ENCODE measurements at places on chromosomes 7 and 10.

- no peak for DNase-seq
These were observed 39.9 kb upstream of the EGR2 start for GRCh38 chr10:62856021-62856420.

DNA sequence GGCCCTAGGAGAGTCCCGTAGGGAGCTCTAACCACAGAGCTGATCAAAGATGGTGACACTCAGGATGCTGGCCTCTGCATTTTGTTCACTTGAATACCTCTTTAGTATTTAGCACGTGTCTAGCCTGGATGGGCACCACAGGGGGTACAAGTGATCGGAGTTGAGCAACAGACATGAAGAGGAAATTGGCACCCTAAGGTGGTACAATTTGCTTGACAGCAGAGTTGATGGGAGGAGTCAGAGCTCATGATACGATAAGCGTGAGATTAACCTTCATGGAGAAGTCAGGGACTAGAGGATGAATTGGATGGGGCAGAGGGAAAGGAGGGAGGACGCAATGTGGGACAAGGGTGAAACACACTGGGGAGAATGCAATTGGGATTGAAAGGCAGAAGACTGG lies 9.9 kb upstream of the ZNF212 start:
- no peak for DNase-seq

DNA sequence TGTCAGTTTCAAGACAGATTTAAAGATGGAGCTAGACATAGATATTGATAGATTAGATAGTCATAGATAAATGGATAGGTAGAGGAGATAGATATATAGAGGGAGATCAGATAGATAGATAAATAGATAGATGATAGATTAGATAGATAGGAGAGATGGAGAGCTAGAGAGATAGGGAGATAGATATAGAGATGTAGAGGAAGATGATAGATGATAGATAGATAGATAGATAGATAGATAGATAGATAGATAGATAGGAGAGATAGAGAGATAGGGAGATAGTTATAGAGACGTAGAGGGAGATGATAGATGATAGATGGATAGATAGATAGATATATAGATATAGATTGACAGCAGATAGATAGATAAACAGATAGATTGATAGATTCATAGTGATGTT lies 1038.8 kb upstream of the AUTS2 start:
- DNase-seq: no peak

- peak; percentile 49 for DNase-seq
These were observed 205.3 kb upstream of the HDAC9 start for GRCh38 chr7:18290223-18290622.

- DNase-seq: no peak
These were observed 927.3 kb upstream of the ZNF722 start for GRCh38 chr7:63071396-63071795.

GRCh38 chr10:1186683-1186990 lies 130.5 kb downstream of the WDR37 start:
- DNase-seq: no peak

GRCh38 chr7:158103378-158103777 lies 484.2 kb downstream of the PTPRN2 start:
- no peak for DNase-seq

GRCh38 chr10:98676895-98677294 lies 230.2 kb upstream of the HPS1 start:
- no peak for DNase-seq

- no peak for DNase-seq
These were observed 959 bp upstream of the TLX1 start for GRCh38 chr10:101130141-101130540.

- DNase-seq: no peak
These were observed 80.3 kb downstream of the PIP4K2A start for GRCh38 chr10:22634093-22634492.

GRCh38 chr7:37145682-37146081 lies 303.0 kb downstream of the ELMO1 start:
- no peak for DNase-seq

DNA sequence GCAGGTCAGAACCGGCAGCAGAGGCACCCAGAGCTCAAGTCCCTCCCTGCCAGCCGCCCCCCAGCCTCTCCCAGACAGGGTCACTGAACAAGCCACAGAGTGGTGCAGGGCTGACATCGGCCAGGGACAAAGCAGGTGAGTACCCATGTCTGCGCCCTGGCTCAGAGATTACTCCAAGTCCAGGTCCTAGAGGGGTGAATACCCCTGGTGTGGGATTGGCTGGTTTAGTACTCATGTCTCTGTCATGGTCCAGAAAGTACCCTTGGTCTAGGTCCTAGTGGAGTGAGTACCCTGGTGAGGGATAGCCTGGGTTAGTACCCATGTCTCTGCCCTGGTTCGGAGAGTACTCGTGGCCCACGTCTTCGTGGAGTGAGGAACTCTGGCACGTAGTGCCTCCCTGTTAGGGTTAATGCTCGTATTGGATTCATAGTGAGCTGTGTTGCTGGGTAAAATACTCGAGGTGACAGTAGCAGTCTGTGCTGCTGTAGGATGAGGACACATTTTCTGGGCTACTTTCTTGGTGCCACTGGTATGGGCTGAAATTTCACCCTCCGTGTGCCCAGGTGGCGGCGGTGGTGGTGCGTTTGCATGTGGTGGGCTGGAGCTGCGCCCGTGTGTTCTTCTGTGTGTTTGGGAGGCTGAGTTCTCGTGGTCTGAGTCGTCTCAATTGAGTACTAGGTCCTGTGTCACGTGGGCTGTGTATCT lies 25.5 kb upstream of the KNDC1 start:
- no peak for DNase-seq

GRCh38 chr7:45402480-45403218 lies 171.5 kb upstream of the ADCY1 start:
- peak; percentile 62 for DNase-seq

DNA sequence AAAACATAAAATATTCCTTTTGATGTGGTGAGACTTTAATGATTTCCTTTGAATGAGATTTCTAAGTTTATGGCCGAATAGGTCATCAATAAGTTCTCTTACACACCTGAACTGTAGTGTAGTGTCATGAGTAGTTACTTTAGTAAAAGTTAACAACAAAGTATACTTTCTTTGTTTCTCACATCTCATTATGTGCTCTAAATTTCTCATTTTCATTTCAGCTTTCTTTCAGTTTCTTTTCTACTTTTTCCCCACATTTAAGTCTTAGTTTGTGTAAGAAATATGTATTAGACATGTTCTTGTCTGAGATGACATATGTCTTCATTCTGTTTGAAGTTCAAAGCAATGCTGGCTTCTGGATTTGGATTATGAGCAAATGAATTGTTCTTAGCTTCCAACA lies 348.1 kb downstream of the ANKRD7 start:
- no peak for DNase-seq

DNA sequence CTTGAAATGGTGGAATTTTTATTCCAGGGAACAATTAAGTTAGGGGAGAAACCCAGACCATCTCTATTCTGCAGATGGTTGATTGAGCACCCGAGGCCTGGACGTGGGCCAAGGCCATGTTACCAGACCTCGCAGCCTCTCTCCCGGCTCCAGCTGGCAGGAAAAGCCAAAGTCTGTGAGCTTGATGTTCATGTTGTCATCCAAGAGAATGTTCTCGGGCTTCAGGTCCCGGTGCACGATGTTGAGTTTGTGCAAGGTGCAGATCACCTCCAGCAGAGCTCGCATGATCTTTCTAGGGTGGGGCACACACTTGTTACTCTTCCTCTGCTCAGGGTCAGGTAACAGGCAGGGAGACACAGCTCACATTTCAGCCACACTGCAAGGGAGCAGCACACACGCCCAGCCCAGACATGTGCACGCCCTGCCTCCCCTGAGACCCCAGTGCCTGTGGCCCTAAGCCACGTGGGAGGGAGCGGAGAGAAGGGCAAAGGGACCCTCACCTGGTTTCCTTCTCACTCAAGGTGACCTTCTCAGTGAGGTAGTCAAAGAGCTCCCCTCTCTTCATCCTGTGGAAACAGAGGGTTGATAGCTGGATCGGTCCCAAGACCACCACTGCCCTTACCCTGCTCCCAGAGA lies 9.5 kb downstream of the PHKG1 start:
- no peak for DNase-seq

- peak; percentile 65 for DNase-seq
These were observed 95.5 kb upstream of the KCNIP2 start for GRCh38 chr10:101939008-101939648.

GRCh38 chr7:47239931-47240421 lies 341.9 kb downstream of the TNS3 start:
- DNase-seq: no peak

DNA sequence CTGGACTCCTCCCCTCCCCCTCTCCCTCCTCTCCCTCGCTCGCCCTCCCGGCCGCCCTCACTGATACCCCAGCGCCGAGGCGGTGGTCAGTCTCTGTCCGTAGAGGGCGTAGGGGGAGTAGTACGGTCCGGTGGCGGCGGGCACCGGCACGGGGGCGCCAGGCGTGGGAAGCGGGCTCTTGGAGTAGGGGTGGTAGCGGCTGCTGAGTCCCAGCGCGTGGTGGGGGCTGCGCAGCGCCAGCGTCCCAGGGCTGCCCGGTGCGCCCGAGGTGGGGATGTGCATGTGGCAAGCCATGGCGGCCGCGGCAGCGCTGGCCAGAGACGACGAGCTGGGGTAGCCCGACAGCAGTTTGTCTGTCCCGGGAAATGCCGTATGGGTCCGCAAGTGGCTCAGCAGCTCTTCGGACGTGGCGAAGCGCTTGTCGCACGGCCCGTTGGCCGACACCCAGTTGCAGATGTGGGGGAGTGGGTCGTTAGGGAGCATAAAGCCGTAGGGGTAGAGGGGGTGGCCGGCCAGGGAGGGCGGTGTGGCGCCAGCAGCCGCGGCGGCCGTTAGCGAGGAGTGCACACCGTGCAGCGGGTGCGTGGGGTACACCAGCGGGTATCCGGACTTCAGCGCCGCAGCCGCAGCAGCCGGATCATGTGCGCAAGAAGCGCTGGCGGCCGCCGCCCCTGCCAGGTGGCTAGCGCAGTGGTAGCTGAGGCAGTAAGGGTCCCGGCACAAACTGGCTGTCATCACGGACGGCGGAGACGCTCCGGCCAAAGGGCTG lies 2.7 kb downstream of the ZNF503 start:
- DNase-seq: no peak

DNA sequence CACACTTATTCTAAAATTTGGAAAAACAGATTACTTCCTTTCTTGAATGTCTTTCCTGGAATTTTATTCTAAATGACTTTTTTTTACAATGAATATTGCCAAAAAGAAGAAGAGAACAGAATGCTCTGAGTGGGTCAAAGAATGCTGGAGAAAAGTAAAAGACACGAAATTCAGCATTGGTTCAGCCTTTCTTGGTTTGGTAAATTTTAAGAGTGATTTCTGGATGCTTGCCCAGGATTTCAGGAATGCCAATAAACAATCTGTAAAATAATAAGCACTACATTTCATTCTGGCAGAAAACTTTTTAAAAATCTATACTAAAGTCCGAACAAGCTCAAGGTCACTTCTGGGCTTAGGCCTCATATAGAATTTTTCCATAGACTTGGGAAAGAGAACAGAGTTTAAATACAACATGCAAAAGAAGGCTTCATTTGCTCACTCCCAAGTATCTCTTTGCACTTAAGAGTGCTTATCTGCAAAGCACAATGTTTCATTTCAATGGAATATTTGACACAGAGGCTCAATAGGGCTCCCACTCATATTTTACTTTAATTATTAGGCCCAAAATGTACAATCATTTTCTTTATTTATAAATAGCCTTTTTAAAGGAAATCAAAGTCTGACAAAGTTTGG lies 359.5 kb upstream of the ANKRD30A start:
- no peak for DNase-seq

DNA sequence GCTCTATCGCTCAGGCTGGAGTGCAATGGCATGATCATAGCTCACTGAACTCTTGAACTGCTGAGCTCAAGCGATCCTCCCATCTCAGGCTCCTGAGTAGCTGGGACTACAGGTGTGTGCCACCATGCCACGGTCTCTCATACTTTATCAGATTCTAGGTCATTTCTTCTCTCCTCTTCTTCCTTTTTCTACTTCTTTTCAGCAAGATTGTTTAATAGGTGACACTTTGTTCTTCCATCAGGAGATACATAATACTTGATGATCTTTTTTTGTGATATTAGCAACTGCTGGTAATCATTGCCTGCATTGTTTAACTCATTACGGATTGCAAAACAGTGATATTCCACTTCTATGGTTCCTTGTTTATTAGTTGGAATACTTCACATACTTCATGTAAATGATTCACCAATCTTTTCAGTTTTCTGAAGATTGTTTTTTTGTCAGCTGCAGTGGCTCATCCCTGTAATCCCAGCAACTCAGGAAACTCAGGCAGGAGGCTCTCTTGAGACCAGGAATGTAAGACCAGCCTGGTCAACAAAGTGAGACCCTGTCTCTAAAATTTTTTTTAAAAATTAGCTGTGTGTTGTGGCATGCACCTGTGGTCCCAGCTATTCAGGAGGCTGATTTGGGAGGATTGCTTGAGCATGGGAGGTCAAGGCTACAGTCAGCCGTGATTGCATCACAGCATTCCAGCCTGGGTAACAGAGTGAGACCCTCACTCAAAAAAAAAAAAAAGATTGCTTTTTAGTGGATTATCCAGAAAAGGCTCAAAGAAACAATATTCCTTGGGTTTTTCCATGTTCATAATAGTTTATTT lies 36.2 kb upstream of the CHST3 start:
- no peak for DNase-seq

DNA sequence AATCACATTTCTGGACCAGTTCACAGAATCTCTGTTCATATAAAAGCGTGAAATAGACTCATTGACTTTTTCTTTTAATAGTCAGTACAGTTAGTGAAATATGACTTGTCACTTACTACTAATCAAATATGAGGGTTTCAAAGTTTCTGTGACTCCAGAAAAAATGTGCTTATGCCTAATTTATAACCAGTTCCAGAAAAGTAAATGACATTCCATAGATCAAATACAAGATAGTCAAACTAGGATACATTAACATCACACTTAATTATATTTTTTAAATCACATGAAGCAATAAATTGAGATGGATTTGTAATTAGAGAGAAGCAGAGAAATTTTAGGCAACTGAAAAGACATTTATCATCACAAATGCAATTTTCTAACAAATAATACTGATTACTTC lies 491.4 kb downstream of the KIF20B start:
- DNase-seq: no peak

DNA sequence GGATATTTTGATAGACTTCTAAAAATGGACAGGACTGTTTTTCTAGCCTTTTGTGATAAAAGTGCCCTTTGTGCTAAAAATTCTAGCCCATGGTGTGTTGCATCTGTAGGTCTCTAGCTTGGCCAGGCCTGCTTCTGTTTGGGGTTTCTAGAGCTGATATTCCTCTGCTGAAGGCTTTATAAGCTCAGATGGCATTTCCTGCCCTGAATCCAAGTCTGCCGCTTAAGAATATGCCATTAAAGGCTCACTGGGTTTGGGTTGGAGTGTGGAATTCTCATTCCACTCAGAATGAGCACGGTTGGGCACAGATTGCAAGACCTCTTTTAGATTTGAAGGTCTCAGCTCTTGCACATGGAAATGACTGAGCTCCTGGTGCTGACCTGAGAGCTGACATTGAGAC lies 49.4 kb upstream of the IGFBP3 start:
- no peak for DNase-seq

- DNase-seq: no peak
These were observed 97.9 kb upstream of the PALS2 start for GRCh38 chr7:24475166-24475961.

DNA sequence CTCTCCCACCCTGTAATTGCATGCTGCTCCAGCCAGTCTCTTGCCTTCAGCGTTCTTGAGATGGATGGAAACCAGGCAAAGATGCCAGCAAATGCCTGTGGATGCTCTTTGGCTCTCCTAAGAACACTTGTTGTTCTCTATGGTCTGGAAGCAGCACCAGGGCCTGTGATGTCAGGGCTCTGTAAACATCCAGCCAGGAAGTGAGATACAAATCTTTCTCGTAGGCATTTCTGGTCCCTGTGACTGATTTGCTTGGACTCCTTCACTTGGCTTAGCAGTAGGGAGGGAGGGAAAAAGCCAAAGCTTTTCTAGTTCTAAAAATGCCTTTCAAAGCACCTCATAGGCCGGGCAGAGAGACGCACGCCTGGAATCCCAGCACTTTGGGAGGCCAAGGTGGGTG lies 201.3 kb downstream of the REEP3 start:
- DNase-seq: no peak
